ENCODE measurements at places on chromosomes 4 and X.

- H3K4me3 ChIP-seq, result no peak overlapping the region
- H3K4me1 ChIP-seq, result no peaks in the 10 kb centered on the region
- H3K36me3 ChIP-seq, result no peaks in the 10 kb centered on the region
- no peaks in the 10 kb centered on the region for H3K27me3 ChIP-seq
Observed at GRCh38 chrX:25198891-25199290, 183.1 kb upstream of the ARX start.

GRCh38 chrX:132217203-132218073 is 1.8 kb downstream of the RAP2C start:
- H3K36me3 ChIP-seq, result peaks cover 11% of the 10 kb centered on the region
- H3K4me3 ChIP-seq, result peak overlapping the region; percentile 77
- H3K4me1 ChIP-seq, result peaks cover 8% of the 10 kb centered on the region
- DNase-seq, result peak; percentile 77

DNA sequence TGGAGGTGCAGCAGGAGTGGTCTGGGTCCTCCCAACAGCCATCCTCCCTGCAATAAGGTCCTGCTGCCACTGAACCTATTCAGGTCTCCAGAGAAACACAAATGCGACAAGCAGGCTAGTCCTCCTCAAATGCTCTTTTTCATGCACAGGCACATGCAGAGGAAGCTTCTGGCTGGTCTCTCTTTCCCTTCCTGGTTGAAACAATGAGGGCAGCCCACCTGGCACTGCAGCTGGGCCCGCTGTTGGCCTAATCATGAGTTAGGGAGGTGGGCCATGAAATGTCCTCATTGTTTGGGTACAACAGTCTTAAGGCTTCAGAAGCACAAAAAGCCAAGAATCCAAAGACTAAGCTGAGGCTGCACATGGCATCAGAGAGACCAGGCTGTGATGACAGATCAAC is 151.0 kb downstream of the SH3KBP1 start:
- no peaks in the 10 kb centered on the region for H3K27me3 ChIP-seq
- no peaks in the 10 kb centered on the region for H3K4me1 ChIP-seq
- no peak for DNase-seq
- no peak overlapping the region for H3K27ac ChIP-seq
- H3K36me3 ChIP-seq, result no peaks in the 10 kb centered on the region

- H3K27ac ChIP-seq, result no peak overlapping the region
- no peak overlapping the region for H3K4me3 ChIP-seq
- H3K27me3 ChIP-seq, result no peaks in the 10 kb centered on the region
- no peaks in the 10 kb centered on the region for H3K36me3 ChIP-seq
Observed at GRCh38 chr4:10677796-10678497, 6.6 kb downstream of the CLNK start.

GRCh38 chr4:43049326-43049725 is 156.8 kb downstream of the GRXCR1 start:
- DNase-seq, result no peak
- H3K4me1 ChIP-seq, result no peaks in the 10 kb centered on the region
- no peak overlapping the region for H3K27ac ChIP-seq
- H3K4me3 ChIP-seq, result no peak overlapping the region
- no peaks in the 10 kb centered on the region for H3K36me3 ChIP-seq

DNA sequence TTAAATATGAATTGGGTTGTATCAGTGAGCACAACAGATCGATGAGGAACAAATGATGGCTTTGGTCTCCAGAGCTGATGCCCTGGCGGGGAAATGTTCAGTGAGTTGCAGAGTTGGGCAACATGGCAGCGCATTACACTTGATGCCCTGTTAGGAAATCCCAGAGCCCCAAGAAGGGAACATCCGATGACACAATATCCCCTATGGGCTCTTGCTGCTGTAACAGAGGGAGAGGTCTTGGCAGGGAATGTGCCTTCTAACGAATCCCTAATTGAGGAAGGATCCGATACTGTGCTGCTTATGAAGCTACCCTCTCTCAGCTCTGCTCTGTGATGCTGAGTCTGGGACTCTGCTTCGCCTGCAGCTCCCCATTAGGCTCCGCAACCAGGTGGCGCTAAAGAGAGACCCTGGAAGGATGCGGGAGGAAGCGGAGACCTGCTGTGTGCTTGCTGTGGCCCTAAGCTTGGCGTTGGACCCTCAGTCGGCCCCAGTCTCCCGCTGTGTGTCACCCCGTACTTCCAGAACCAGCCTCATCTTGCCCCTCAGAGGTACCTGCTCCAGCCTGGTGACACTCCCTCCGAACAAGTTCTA is 38.9 kb downstream of the PDHA1 start:
- DNase-seq, result peak; percentile 74
- no peak overlapping the region for H3K4me3 ChIP-seq
- H3K36me3 ChIP-seq, result no peaks in the 10 kb centered on the region
- no peak overlapping the region for H3K27ac ChIP-seq

DNA sequence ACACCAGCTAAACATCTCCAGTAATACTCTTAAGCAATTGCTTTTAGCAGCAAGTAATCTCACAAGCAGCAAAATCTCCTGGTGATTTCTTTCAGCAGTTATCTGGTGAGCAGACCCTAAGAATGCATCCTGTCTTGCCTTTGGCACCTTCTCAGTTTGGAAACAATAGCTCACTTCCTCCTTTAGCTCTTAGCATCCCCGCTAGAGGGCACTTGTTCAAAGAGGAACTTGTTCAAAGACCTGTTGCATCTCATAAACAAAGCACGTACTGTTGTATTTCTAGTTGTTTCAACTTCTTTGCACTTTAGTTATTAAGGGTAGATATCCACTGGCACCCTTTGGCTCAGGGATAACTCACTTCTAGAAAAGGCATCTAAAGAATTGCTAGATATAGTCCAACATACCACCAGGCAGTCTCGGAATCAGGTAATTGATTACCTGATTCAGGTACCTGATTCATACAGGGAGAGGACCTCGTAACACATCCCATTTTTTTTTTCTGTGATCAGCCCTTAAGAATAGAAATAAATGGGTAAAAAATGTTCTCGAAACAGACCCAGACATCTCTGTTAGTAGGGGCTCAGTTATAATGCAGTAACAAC is 81.9 kb upstream of the QRFPR start:
- H3K4me3 ChIP-seq, result no peak overlapping the region
- peak; percentile 85 for DNase-seq
- no peaks in the 10 kb centered on the region for H3K27me3 ChIP-seq
- no peaks in the 10 kb centered on the region for H3K4me1 ChIP-seq

- H3K27ac ChIP-seq, result no peak overlapping the region
- H3K27me3 ChIP-seq, result no peaks in the 10 kb centered on the region
- no peaks in the 10 kb centered on the region for H3K4me1 ChIP-seq
- DNase-seq, result no peak
- no peaks in the 10 kb centered on the region for H3K36me3 ChIP-seq
Observed at GRCh38 chr4:134320048-134320447, 118.5 kb upstream of the PABPC4L start.

DNA sequence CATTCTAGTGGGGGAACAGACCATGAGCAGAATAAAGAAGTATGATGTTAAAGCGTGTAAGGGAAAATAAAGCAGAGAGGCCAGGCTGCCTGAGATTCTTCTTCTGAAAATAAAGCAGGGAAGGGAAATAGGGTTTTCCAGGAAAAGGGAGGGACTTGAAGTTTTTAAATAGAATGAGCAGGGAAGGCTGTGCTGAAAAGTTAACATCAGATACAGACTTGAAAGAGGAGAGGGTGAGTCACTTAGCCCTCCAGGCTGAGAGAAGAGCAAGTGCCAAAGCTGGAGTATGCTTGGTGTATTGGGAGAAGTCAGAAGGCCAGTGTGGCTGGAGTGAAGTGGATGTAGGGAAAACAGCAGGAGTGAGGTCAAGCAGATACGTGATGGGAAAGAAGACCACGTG is 10.0 kb upstream of the PLK4 start:
- no peak overlapping the region for H3K27ac ChIP-seq
- no peaks in the 10 kb centered on the region for H3K36me3 ChIP-seq
- DNase-seq, result no peak
- no peaks in the 10 kb centered on the region for H3K27me3 ChIP-seq
- no peak overlapping the region for H3K4me3 ChIP-seq

GRCh38 chrX:12929701-12930100 is 23.3 kb downstream of the TLR8 start:
- H3K4me3 ChIP-seq, result no peak overlapping the region
- no peaks in the 10 kb centered on the region for H3K27me3 ChIP-seq
- no peak overlapping the region for H3K27ac ChIP-seq
- DNase-seq, result no peak

DNA sequence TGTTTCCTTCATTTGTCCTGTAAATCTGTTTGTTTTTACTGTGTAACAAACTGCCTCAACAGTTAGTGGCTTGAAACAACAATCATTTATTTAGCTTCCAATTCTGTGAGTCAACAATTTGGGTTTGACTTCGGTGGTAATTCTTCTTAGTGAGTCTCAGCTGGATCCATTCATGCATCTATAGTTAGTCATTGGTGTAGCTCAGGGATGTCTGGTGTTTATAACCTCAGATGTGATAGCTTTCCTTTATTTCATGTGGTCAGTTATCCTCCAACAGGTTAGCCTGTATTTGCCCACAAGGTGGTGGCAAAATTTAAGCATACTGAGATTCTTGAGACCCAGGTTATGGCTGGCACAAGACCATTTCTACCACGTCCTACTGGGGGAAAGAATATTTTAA is 1267.2 kb downstream of the RAPGEF2 start:
- no peaks in the 10 kb centered on the region for H3K27me3 ChIP-seq
- H3K36me3 ChIP-seq, result no peaks in the 10 kb centered on the region
- no peak for DNase-seq
- H3K27ac ChIP-seq, result no peak overlapping the region

DNA sequence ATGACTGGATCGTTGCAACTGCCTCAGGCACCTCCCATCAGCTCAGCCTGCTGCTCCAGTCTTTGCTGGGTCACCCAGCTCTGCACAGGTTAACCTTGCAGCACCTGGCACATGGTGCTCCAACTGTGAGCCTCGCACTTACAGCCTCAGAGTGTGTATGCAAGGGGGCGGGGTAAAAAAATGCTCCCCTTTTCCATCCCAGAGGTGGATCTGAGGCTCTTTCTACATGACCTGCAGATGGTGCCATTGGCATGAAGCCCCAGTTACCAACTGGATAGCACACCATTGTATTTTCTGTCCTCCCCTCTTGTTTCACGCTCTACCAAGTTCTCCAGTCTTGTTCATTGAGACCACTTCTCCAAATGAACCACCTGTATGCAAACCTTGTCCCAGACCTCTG is 46.2 kb upstream of the TRPC3 start:
- peak; percentile 13 for DNase-seq
- H3K27me3 ChIP-seq, result peaks cover 21% of the 10 kb centered on the region
- no peak overlapping the region for H3K4me3 ChIP-seq
- H3K27ac ChIP-seq, result no peak overlapping the region

DNA sequence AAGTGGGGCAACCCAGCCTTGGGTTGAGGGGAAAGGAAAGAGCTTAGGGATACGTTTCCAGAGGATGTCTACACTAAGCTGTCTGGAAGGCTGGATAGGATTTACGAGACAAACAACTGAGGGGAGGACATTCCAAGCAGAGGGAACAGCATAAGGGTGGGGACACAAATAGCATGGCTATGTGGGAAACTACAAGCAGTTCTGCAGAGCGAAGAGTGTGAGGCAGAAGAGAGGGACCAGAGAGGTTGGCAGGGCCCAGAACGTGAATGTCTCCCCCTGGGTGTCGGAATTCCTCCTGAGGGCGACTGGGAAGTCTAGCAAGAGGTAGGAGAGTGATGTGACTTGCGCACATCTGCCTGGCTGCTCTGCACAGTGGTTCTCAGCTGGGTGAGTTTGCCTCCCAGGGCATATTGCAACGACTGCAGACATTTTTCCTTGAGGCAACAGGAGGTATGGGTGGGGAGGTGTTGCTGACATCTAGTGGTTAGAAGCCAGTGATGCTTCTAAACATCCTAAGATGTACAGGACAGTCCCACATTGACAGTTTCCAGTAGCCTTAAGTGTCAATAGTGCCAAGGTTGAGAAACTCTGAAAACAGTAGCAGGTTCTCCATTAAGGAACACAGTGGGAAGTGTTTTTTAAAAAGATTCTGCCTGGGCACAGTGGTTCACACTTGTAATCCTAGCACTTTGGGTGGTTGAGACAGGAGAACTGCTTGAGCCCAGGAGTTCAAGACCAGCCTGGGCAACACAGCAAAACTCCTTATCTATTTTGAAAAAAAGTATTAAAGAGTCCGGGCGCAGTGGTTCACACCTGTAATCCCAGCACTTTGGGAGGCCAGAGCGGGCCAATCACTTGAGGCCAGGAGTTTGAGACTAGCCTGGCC is 9.2 kb downstream of the NDUFA1 start:
- peak; percentile 52 for DNase-seq
- H3K27me3 ChIP-seq, result no peaks in the 10 kb centered on the region
- H3K4me1 ChIP-seq, result no peaks in the 10 kb centered on the region
- no peak overlapping the region for H3K4me3 ChIP-seq
- no peak overlapping the region for H3K27ac ChIP-seq
- no peaks in the 10 kb centered on the region for H3K36me3 ChIP-seq

- H3K4me3 ChIP-seq, result no peak overlapping the region
- H3K27me3 ChIP-seq, result no peaks in the 10 kb centered on the region
- no peak overlapping the region for H3K27ac ChIP-seq
Observed at GRCh38 chr4:153528705-153529485, 62.7 kb downstream of the TMEM131L start.

DNA sequence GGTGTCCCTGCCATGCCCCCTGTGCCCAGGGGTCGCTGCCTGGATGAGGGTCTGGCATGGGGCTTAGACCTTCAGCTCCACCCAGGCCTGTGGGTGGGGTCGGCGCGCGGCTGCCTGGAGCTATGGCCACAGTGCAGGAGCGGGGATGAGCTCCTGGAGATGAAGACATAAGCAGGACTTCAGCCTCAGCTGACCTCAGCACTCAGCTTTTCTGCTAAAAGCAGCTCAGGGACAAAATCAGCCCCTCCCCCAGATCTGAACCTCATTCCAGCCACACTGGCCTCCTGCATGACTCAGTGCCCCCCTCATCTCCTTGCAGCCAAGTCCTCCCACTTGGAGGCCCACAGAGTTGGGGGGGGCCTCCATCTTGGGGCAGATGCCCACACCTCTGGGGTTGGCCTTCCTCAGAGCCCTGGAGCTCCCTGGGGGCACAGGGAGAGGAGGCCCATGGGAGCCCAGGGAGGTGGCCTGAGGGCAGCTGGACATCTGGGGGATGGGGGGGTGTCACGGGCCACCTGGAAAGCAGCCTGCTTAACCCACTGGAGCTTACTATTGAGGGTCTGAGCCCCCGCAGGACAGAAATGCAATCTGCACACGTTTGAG is 19.4 kb upstream of the CPLX1 start:
- H3K36me3 ChIP-seq, result no peaks in the 10 kb centered on the region
- DNase-seq, result no peak
- no peak overlapping the region for H3K27ac ChIP-seq
- no peaks in the 10 kb centered on the region for H3K27me3 ChIP-seq
- H3K4me1 ChIP-seq, result no peaks in the 10 kb centered on the region
- no peak overlapping the region for H3K4me3 ChIP-seq

Data from neural progenitor cell (in vitro differentiated cells).